Effector CD4-positive, alpha-beta T cell (primary cell): ENCODE measurements at places on chromosomes 1 and 21.

DNA sequence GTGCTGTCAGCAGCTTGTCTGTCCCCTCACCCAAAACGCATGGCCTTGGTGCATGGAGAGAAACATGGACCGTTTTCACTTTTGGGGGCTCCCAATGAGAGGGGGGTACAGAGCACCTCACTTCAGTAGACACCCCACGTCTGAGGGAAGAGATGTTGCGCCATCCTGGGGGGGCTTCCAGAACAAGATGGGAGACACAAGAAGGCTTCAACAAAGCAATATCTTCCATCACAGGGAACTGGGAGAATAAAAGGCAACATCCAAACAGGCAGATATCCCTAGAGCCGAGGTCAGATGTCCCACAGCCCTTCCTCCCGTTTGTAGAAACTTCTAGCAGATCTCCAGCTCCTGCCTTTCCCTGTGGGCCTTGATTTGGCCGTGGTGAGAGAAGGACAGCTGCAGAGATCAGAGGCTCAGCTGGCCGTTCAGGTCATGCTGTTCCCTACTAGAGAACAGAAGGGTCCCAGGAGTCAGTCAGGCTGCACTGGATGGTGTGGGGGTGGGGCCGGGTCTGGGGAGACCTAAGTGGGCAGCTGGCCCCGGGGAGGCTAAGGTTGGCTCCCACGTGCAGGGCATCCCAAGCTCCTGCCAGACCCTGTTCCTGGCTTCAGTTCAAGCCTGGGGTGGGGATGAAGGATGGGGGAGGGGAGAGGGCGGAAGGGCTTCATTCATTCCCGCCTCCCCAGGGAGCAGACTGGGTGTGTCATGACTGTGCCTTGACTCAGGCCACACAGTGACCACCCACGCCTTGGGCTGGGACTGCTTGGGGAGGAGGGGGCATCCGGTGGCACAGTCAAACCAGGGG, 4.4 kb downstream of the PLOD1 start:
- no peak for DNase-seq

DNA sequence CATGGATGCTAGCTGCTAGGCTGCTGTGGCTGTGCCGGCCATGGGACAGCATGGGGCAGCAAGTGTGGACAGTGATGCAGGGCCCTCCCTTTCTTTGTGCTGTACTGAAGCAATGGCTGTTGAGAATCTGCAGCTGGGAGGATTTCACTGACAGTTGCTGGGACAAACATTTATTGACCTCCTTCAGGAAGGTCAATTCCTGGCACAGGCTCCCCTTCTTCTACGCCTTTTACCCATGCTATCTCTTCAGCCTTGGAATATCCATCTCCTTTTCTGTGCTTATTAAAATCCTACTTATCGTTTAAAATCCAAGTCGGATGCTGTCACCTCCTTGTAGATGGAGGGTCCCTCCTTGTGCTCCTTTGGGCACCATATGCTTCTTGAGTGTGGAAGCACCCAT, 213.1 kb upstream of the USP24 start:
- no peak for DNase-seq

DNA sequence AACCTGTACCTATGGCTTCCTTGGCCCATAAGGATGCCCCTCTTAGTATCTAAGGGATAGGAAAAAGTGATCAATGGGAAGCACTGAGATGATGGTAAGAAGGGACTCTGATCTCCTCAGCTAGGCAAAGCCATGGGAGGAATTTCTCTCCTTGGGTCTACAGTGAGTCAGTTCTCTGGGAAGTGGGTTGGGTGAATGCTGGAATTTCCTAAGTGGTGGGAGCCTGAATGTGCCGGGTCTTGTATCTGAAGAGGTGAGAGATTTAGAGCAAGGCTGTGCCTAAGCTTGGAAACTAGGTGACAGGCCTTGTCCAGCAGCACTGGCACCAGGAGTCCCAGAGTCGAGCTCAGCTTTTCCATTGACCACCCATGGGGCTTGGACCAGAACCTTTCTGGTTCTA, 96.3 kb upstream of the SLC2A1 start:
- DNase-seq, result no peak

DNA sequence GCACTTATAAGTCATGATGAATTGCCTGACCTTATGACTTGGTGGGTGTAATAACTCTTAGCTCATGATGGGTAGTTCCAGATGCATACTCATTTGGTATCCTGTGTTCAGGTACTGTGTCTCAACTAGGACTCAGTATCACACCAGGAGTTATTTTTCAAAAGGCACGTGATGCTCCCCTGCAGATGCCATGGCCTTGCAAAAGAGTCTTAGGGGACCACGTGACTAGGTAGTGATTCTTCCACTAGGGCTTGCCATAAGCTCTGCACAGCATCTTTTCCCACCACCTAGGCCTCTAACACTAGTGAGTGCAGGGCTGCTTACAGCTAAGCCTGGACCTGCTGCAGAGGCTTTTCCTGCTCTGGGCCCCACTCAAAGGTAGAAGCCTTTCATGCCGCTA, 3.9 kb upstream of the FCAMR start:
- no peak for DNase-seq

- no peak for DNase-seq
Measured at GRCh38 chr21:17798796-17799195, 20.4 kb downstream of the C21orf91 start.

- no peak for DNase-seq
Measured at GRCh38 chr1:221937155-221937953, 195.5 kb upstream of the DUSP10 start.

- no peak for DNase-seq
Measured at GRCh38 chr1:73042403-73042802, 760.1 kb upstream of the NEGR1 start.

DNA sequence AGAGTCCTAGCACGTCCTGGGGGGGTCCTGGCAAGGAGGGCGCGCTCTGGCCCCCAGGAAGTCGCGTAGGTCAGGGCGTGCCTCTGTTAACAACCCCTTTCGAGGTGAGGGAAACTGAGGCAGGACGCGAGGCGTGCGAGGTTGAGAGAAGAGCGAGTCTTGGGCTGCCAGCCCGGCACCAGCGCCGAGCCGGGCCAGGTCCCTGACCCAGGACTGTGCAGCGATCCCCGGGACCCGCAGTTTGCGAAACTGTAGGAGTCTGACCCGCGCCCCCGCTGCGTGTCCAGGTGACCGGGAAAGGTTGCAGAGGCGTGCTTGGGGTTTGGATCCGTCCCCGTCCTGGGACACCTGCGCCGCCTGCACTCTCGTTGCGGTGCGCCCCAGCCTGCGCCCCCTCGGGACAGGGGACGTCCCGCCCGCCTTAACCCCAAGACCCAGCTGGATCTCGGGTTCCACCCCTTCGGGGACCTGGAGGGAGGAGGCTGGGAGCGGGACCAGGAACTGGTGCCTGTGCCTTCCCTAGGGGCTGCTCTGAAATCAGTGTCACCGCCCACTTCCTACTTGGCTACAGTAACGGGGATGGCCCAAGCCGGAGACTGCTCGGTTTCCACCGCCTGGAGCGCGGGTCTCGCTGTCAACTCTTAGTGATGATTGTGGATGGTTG, 493 bp downstream of the DISC1 start:
- DNase-seq, result no peak

DNA sequence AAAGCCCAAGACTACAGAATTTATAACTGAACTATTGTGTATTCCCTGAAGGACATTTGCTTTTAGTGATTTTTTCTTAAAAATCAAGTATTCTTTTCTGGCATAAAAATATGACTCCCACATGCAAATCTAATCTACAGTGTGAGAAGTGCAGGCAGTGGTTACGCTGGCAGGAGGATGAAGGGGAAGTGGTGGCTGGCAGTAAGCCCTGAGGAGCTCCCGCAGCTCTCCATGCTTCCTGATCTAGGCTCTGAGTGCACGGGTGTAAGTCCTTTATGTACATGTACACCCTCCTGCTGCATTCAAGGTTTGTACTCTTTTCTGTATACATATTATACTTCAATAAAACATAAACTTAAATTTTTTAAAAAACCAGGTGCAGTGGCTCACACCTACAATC, 67.5 kb upstream of the PRDX6 start:
- no peak for DNase-seq

DNA sequence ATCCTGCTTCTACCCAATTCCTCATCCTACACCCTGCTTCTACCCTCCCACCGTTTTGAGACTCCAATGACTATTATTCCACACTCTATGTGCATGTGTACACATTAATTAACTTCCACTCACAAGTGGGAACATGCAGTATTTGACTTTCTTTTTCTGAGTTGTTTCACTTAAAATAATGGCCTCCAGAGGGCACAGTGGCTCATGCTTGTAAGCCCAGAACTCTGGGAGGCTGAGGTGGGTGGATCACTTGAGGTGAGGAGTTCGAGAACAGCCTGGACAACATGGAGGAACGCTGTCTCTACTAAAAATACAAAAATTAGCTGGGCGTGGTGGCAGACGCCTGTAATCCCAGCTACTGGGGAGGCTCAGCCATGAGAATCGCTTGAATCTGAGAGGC, 464.8 kb downstream of the PTBP2 start:
- DNase-seq, result no peak

- DNase-seq, result no peak
Measured at GRCh38 chr21:32043458-32043857, 170.6 kb downstream of the HUNK start.

- no peak for DNase-seq
Measured at GRCh38 chr21:26769613-26770188, 75.5 kb downstream of the ADAMTS1 start.

DNA sequence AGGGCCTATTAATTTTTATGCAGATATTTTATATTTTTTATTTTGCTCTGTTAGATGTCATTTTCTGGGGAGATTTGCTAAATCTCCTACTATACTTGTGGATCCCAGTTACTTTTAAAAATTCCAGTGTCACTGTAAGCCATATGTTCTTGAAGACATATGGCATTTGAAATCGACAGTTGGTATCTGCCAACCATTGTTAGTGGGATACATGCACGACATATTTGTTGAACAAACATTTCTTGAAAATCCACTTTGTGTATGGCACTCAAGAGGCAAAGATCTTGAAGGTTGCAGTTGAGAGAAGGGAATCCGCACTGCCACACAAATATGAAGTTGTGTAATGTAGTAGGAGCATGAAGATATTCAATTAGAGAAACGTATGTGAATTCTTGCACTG, 287.7 kb downstream of the HHAT start:
- DNase-seq, result no peak

DNA sequence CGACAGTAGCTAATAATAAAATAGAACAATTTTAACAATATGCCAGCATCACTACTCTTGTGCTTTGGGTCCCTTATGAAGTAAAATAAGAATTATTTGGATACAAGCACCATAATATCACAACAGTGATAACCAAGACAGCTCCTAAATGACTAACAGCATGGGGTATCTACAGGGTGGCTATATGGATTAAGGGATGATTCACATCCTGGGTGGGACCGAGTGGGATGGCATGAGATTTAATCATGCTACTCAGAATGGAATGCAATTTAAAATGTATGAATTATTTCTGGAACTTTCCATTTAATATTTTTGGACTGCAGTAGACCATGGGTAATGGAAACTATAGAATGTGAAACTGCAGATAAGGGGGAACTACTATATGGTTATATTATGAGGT, 28.1 kb upstream of the B3GALNT2 start:
- no peak for DNase-seq

DNA sequence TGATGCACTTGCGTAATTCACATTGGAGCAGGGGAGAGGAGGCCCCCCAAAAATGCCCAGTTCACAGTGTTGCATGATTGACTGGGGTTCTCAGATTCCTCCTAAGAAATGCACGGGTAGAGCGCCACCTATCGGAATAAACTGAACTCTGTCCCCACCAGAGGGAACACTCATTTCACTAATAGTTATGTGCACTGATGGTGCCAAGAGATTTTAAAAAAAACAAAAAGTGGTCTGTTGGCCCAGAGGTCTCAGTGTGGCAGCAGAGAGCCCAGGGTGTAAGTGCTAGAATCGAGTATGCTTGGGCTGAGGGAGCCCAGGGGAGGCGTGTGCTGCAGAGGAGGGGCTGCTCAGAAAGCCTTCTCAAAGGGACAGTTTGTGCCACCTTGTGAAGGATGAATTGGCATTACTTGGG, 6.9 kb downstream of the PINK1 start:
- peak; percentile 39 for DNase-seq

DNA sequence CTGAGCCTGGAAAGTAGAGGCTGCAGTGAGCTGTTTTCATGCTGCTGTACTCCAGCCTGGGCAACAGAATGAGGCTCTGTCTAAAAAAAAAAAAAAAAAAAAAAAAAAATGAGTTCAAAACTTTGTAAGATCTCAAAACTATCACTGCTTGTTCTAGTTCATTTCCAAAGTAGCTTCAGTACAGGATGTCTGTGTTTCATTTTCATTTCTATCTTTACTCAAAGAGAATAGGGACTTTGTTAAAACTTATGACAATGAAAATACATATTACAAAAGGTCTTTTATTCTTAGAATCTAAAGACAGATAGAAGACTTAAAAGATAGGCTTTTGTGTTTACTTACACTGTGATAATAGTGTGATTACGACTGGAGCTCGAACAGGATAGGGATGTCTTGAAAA, 709.7 kb downstream of the ADGRL2 start:
- DNase-seq, result no peak

DNA sequence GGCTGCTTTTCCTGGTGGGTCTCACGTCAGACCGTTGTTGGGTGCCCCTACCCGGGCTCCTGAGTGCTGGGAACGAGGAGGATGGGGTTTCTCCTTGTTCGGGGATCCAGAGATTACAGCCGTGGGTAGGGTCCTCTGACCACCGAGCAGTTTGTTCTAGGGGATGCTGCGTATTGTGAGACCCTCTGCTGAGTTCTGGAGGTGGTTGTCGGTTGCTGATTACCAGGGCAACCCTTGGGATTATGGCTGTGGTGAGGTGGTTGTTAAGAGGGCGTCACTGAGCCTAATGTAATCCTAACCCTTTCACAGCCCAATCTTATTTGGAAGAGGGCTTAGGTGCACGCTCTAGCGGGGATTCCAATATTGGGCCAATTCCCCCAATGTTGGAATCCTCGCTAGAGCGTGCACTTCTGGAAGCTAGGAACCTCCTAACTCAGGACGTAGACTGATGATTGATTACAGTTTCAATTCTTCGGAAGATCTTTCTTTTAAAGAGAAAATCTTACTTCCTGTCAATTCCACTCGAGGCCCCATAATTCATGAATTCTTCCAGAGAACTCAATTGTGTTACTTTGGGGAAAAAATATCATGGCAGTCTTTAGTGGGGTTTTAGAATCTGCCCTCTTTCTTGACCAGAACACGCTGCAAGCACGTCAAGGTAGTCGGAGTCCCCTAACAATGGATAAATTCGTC, 483 bp downstream of the TCEANC2 start:
- no peak for DNase-seq

DNA sequence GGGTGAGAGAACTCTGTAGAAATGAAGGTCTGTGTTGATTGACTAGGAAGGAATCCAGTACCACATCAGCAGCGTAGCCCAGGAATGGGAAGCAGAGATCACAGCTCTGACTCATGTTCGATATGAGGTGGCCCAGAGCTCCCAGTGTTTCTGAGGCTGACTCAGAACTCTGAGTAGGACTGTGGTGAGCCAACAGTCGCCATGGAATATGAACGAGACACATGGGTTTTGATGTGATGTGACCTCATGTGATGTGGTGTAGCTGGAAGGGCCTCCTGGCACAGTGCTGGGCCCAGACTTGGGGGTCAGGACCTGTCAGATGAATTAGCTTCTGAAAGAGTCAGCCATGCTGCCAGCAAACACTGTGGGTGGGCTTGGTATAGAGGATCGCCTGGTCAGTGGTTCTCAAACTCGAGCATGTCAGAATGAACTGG, 237.0 kb downstream of the MRPL39 start:
- no peak for DNase-seq

GRCh38 chr1:30748098-30748698, 9.4 kb downstream of the LAPTM5 start:
- no peak for DNase-seq

GRCh38 chr1:46041974-46042373, 90.5 kb downstream of the PIK3R3 start:
- no peak for DNase-seq

- DNase-seq, result no peak
Measured at GRCh38 chr1:234923626-234924025, 205.0 kb downstream of the TOMM20 start.
